ENCODE measurements at places on chromosomes 5 and 9.

- DNase-seq: no peak
These were observed 117.1 kb upstream of the TUT7 start for GRCh38 chr9:86471171-86471815.

GRCh38 chr9:98864281-98865174 is 57.1 kb downstream of the GALNT12 start:
- DNase-seq: peak; percentile 59

GRCh38 chr9:13165236-13165945 is 114.1 kb downstream of the MPDZ start:
- no peak for DNase-seq

DNA sequence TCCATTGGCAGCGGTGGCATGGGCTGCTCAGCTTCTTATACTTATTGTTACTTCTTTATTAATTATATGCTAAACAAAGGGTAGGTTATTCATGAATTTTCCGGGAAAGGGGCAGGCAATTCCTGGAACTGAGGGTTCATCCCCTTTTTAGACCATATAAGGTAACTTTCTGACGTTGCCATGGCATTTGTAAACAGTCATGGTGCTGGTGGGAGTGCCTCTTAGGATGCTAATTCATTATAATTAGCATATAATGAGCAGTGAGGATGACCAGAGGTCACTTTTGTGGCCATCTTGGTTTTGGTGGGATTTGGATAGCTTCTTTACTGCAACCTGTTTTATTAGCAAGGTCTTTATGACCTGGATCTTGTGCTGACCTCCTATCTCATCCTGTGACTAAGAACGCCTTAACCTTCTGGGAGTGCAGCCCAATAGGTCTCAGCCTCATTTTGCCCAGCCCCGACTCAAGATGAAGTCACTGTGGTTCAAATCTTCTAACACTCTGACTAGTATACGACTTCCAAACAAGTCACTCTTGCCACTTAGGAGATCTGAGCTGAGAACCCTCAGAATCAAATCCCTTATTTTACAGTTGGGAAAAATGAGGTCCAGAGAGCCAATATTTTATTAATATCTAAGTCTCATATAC is 237.5 kb downstream of the TRIM32 start:
- DNase-seq: no peak

- DNase-seq: no peak
These were observed 15.9 kb downstream of the CYSTM1 start for GRCh38 chr5:140190872-140191218.

DNA sequence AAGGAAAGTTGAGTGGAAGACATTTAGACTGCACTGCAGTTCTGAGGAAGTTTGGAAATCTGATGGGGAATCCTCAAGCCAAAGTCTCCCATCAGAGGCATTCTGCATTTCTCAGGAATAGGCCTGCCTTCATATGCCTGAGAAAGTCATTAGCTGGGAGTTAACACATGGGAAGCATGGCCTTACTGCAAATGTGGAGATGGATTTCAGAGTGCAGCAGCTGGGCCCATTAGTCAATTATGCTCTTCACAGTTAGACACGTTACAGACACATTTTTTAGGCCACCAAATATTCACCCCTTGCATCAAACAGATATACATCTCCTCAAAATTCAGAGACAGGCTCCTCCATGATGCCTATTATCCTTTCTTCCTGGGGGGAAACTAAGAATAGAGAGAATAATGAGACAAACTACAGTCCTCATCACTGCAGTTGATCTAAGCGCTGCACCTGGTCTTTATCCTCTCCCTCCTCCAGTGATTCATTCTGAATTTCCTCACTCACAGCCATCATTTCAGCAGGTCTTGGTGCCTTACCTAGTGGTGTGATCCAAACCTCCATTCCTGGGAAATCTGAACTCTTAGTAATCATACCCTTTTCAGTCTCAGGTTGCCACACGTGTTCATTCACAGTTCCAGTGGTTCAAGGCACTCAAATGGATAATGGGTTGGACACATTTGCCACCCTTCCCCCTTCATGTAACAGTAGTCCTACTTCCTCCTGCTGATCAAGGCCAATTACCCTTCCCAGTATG is 47.9 kb upstream of the PPP2CA start:
- no peak for DNase-seq

- DNase-seq: no peak
These were observed 473.5 kb downstream of the ACTL7B start for GRCh38 chr9:108382310-108382709.

DNA sequence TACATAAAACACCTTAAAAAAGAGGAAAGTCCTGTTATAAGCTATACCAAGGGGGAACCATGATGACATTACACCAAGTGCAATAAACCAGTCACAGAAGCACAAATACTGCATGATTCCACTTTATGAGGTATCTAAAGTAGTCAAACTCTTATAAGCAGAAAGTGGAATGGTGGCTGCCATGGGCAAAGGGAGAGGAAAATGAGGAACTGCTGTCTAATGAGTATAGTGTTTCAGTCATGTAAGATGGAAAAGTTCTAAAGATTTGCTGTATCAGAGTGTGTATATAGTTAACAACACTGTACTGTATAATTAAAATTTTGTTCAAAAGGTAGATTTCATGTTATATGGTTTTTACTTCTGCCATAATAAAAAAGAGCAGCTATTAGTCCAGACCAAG is 34.6 kb upstream of the NR5A1 start:
- no peak for DNase-seq

DNA sequence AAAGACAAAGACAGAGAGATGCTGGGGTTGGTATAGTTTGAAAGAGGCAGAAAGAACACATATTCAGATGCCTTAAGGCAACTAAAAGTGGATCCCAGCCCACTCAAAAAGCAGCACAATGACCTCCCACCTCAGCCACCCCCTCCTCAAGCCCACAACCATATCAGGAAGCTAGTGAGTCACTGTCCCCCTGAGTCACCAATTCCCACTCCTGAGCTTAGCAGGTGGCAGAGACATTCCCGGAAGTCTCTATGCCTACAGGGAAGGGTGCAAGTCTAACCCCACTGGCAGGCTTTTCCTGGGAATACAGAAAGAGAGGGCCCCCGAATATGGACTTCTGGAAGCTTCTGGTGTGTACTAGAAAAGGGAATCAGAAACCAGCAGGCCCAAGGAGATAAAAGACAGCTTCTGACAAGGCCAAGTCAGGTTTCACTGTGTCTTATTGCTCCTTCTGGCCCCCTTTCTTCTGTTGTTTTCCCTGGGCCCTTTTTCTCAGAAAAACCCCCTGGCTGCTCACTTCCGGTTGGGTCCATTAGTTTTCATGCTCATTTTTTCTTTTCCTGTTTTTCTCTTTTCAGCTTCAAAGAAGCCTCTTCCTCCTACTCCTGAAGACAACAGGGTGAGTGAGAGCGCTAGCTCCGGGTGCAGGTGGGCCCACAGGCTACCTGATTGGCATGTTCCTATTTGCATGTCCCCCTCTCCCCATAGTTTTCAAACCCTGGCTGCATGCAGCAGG is 36.8 kb downstream of the ITK start:
- no peak for DNase-seq

- peak; percentile 83 for DNase-seq
These were observed 526.1 kb downstream of the BNC2 start for GRCh38 chr9:16344343-16344742.

- peak; percentile 51 for DNase-seq
These were observed 32.3 kb downstream of the PRRX2 start for GRCh38 chr9:129697656-129698253.

DNA sequence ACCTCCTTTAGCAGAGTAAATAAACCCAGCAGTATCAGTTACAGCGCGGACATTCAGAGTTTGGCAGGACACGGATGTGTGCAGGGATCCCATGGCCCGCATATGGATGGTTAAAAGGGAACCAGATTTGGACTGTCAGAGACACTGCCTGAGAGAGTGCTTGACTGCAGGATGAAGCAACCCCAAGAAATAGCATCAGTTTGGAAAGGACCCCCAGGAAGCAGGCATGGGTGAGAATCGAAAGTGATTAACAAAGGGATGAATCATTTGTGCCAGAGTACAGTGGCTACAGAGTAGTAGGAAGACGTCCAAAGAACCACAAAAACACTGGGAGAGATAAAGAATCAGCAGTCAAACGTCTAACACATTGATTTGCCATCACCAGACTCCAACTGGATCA is 5.5 kb downstream of the C7 start:
- no peak for DNase-seq

GRCh38 chr5:15943487-15943886 is 236.1 kb downstream of the MARCHF11 start:
- no peak for DNase-seq

- DNase-seq: no peak
These were observed 64.8 kb upstream of the SLC1A1 start for GRCh38 chr9:4425319-4426045.

DNA sequence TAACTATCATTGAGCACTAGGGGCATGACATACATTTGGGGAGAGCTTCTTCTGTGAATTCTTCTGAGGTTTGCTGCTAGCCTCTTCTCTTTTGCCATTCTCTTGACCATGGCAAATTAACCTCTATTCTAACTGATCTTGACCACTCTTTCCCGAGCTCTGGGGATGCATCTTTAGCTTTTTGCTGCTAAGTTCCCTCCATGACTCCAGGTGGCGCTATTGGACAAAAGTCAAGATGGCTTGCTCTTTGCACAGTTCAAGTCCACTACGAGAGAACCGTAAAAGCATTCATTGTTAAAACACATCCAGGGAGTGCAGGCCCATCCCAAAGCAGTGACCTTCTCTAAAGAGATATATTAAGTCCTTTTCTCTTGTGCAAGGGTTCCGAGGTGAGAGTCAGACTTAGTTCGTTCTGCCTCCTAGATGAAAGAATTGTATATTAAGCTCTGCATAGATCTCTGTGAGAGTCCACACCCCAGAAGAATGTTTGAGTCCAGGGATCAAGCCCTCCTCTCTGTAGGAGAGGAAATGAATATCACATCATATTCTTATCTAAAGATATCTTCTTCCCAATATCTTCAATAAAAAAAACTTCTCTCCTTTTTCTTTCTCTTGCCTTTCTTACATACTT is 1152.9 kb upstream of the CDH6 start:
- DNase-seq: no peak

DNA sequence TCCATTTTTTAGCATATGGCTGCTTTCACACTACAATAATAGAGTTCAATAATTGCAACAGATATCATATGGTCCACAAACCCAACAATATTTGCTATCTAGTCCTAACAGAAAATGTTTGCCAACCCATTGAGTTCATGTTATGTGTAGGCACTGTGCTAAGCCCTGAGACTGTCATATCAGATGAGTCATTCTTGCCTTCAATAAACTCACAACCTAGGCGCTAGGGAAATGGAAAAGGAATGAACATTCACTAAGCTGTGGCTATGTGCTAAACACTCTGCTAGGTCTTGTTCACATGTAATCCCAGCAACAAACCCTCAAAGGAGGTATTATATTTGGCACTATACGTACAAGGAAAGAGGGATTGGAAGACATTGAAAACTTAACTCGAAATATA is 8.4 kb upstream of the TIMD4 start:
- DNase-seq: no peak

GRCh38 chr9:17876687-17877086 is 297.8 kb downstream of the SH3GL2 start:
- no peak for DNase-seq

GRCh38 chr9:108588246-108588645 is 267.5 kb downstream of the ACTL7B start:
- no peak for DNase-seq

DNA sequence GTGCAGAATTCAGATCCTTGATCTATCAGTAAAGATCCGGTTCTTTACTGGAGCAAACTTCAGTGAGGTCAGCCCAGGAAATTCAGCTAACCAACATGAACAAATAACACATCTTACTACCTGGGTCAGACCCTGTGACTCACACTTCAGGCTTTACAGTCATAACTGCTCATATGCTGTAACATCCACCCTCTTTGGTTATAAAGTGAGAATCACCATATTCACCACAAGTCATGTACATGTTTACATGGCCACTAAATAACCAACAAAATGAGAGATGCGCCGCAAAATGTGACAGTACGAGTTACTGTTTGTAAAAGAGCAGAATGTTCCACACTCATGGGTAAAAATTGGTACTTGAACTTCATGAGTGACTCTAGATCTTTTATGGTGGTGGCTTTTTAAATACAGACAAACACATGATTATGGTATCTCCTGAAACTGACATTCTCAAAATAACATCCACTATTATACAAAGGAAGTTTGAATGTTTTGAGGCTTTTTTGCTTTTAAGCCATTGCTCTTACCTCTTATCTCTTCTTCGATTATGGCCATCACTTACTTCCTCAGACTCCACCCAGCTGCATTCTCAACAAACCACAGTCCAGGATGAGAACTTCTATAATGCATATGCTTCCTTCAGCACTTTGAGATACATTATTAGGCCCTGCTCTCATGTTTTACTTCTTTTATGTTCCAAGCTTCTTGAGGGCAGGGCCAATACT is 516.6 kb downstream of the RAB3C start:
- DNase-seq: no peak

GRCh38 chr9:81804306-81804705 is 115.0 kb upstream of the TLE1 start:
- peak; percentile 84 for DNase-seq

- DNase-seq: no peak
These were observed 347.4 kb downstream of the DRD1 start for GRCh38 chr5:175096469-175097165.

GRCh38 chr5:173035904-173036707 is 20.0 kb upstream of the CREBRF start:
- DNase-seq: no peak

Data from BJ (cell line).